Kidney glomerular epithelial cell (primary cell): ENCODE measurements at places on chromosomes 2 and 18.

GRCh38 chr18:23053776-23054457, 81.4 kb upstream of the CABLES1 start:
- DNase-seq: no peak

GRCh38 chr2:179273461-179273962, 8.9 kb upstream of the SESTD1 start:
- DNase-seq: no peak

- DNase-seq: no peak
Observed at GRCh38 chr2:23410596-23410995, 25.6 kb downstream of the KLHL29 start.

DNA sequence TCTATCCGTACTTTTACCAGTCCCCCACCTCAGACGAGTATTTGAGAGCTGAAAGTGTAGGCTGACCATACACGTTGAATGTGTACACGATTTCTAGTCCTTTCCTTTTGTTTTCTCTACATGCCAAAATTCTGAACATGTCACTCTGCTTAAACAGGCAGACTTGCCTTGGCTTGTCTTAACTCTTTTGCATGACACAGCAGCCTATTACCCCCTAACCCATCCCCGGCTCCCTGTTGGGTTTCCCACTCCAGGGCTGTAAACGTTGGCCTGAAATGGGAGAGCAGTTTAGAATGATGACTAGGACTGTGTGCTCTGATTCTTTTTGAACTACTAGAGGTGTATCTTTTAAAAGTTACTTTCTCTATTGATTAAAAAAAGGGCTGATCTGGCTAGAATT, 19.1 kb downstream of the MTCL1 start:
- no peak for DNase-seq

GRCh38 chr18:62289047-62289446, 36.1 kb upstream of the TNFRSF11A start:
- no peak for DNase-seq

GRCh38 chr2:55610954-55611743, 6.3 kb downstream of the PPP4R3B start:
- no peak for DNase-seq
